ENCODE measurements at places on chromosomes 1 and 21.

DNA sequence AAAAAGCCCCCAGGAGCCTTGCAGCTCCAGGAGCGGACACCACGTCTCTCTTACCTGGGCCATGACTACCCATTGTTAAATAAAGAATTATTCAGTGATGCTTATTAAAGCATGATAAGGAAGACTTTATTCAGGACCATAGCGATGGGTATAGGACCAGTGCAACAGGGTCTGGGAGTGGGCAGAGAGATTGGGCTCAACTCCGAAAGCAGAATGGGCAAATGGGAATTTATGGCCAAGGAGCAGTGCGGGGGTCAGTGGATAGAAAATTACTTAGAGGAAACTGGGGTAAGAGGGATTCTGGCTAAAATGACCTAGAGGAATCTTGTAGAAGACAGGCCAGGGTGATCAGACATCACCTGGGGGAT is 580 bp upstream of the ATP5PO start:
- no peak for DNase-seq

GRCh38 chr1:171468120-171468750 is 17.1 kb upstream of the PRRC2C start:
- DNase-seq: no peak

- DNase-seq: no peak
These were observed 21.6 kb downstream of the AK5 start for GRCh38 chr1:77303387-77303786.

- no peak for DNase-seq
These were observed 202.3 kb upstream of the CACYBP start for GRCh38 chr1:174797398-174797797.

DNA sequence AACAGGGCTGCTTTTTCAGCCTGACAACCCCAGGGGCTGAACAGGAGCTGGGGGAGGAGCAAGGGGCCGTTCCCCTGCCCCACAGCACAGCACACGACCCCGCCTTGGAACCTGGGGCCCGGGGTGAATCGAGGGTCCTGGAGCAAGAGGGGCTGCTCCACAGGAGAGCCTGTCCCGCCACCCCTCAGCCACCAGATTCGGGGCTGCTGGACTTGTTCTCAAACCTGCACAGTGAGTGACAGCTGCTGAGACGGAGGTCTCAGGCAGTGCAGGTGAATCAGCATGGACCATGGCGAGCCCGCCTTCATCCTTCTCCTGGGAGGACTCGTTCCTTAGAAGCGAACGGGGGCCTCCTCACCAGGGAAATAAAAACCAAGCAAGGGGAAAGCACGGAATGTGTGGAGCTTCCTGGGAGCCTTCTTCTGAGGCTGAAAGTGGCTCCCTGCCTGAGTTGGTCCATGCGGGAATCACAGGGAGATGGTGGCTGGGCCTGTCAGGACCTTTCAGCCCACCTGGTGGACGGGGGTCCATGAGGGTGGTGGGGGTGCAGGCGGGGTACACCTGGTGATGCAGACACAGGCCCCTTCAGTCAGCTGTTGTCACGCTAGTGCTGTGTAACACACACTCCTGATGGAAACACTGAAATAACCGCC is 125.4 kb downstream of the SIK1 start:
- no peak for DNase-seq

GRCh38 chr1:20404466-20404865 is 81.5 kb downstream of the CAMK2N1 start:
- DNase-seq: no peak

DNA sequence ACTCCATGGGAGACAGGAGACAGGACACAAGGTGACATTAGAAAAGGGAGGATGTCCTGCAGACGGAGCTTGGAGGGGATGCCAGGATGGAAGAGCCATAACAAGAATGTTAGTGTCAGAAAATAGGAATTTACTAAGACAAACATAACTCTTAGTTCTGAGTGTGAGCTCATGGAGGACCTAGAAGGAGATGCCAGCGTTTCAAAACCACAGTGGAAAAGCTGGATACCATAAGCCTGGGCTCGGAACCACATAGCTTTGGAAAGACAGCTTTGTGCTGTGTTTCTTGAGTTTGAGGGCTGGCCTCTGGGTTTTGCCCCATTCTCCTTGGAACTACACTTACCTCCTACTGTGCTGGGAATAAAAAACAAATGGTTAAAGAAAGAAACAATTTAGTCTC is 128.4 kb downstream of the S1PR1 start:
- no peak for DNase-seq

DNA sequence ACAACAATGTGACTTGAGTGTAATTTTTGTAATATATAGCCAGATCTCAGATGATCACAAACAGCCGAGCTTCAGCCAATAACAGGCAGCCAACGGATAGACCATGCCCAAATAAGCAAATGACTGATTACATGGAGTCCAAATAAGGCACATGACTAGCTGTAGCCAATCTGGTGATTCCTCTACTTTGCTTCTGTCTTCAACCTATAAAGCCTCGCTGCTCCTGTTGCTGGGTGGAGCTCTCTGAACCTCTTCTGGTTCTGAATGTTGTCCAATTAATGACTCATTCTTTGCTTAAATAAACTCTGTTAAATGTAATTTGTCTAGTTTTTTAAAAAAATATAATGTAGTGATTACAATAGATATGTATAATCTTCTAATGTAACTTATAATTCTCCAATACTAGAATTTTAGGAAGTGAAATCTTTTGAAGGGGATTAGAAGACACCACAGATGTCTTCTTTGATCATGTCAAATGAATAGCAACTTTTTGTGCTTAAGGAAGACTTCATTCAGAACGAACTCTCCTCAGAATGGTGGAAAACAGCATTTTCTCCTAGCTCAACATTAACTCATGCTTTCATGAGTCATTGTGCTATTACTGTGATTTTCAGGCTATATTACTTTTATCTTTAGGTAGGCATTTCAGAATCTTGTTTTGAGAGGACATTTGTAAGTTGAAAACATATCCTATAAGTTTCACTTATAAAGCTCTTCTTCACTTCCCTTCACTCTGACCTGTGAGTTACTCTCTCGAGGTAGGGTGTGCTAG is 857.8 kb upstream of the B3GALT2 start:
- DNase-seq: no peak
